T-cell (primary cell): ENCODE measurements at places on chromosomes 1 and 21. TPM values are rescaled to one million over a fixed set of nuclear protein-coding genes. Genes with fewer than 3 reads are reported as not detected.

GRCh38 chr1:43688594-43689000 is 18.7 kb upstream of the ST3GAL3 start:
- DNase-seq = no peak

- DNase-seq = no peak
Observed at GRCh38 chr1:16018749-16019643, 1.2 kb upstream of the HSPB7 start.

DNA sequence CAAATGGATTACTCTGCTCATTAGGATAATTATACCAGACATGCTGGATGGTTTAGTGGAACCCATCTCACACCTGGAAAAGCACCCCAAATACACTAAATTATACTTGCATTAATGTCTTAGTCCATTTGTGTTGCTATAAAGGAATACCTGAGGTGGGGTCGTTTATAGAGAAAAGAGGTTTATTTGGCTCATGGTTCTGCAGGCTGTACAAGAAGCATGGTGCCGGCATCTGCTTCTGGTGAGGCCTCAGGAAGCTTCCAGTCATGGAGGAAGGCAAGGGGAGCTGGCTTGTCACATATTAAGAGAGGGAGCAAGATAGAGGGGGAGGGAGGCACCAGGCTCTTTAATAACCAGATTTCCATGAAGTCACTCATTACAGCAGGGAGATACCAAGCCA is 95.6 kb downstream of the MT1HL1 start:
- no peak for DNase-seq

DNA sequence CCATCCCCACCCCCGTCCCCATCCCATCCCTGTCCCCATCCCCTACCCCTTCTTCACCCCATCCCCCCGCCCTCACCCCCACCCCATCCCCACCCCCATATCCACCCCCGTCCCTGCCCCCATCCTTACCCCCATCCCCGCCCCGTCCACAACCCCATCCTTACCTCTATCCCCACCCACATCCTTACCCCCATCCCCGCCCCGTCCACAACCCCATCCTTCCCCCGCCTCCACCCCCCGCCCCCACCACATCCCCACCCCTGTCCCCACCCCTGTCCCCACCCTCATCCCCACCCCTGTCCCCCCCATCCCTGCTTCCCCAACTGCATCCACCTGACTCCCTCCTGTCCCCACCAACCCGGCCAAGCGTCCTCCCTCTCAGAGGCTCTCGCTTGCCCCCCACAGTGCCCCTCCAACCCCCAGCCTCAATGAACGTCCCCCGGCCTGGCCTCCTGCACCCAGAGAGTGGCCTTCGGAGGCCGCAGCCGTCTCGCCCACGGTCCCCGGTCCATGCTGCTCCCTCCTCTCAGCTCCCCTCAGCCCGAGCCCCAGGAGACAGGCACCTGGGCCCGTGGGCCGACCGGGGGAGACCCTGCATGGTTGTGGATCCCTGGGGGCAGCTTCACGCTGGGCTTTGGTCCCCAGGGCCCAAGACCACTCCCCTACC is 25.5 kb upstream of the C1orf159 start:
- DNase-seq = no peak

DNA sequence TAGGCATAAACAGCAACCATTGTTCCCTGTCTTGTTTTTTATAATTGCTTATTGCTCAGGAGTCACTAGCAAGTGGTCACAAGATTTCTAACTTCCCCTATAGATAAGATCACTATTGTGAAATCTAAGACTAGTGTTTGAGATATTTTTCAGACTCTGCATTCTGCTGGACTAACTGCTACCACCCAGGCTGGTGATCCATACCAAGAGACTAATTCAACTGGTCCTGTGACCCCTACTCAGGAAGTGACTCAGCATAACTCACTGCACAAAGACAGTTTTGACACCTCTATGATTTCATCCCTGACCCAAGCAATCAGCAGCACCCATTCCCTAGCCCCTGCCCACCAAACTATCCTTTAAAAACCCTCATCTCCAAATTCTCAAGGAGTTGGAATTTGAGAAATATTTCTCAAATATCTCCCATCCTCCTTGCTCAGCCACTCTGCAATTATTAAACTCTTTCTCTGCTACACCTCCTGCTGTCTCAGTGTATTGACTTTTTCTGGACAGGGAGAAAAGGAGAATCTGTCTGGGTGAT is 52.7 kb downstream of the TRIM33 start:
- DNase-seq = no peak

DNA sequence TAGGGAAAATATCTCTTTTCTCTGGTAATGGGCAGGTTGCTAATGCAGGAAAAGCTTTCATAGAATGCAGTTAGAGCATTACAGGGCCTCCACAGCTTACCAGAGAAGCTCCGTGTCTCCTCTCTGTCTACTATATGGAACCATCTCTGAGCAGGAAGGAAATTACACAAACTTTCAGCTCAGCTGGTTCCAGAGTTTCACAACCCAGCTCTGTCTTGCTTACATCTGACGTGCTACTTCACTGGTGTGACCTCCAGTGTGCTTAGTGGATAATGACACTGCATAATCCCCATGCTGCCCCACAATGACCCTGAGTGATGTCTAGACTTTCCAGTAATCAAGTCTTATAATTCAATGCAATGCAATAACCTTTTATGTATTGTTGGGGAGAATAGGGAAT is 4.3 kb upstream of the FGGY start:
- DNase-seq = peak; percentile 6

GRCh38 chr21:36914244-36915013 is 52.0 kb downstream of the HLCS start:
- no peak for DNase-seq

- DNase-seq = no peak
Observed at GRCh38 chr1:88647249-88647645, 36.8 kb upstream of the PKN2 start.

DNA sequence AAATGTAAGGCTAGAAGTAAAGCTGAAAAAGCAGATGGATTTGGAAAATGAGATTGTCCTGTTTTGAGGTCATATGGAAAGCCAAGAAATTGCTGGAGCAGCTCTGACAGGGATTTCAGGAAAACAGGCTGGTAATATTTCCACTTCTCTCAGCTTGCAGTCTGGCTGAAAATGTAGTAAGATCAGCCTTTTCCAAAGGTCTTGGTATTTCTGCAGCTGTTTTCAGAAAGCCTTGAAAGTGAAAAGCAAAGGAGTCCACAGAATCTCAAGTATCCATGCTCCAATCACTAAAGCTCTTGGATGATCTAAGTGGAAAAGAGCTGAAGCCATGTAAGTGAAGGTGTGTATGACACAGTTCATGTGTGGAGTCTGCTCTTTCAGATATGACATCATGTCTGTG is 41.6 kb upstream of the APOBEC4 start:
- DNase-seq = no peak

GRCh38 chr1:181661569-181661968 is 178.3 kb downstream of the CACNA1E start:
- DNase-seq = no peak

- no peak for DNase-seq
Observed at GRCh38 chr1:56390232-56390867, 189.0 kb downstream of the PLPP3 start.

Gene FCAMR
- total RNA-seq = not detected

Gene LRRC38
- total RNA-seq = not detected

Gene KIF21B
- total RNA-seq = 110 TPM
